Left forelimb (tissue), 1 donor: ENCODE measurements at places on chromosomes 4 and X.

DNA sequence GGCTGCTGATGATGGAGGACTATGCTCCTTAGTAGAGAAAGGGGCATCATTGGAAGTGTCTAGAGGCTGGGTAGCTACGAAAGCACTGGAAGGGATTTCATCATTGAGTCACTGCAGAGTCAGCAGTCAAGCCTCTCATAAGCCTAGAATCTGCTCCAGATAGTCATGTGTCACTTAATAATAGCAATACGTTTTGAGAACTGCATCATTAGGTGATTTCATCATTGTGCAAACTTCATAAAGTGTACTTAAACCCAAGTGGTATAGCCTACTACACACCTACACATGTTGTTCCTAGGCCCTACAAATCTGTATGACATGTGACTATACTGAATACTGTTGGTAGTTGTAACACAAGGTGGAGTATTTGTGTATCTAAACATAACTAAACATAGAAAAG lies 165.6 kb downstream of the PTTG2 start:
- DNase-seq, result no peak

DNA sequence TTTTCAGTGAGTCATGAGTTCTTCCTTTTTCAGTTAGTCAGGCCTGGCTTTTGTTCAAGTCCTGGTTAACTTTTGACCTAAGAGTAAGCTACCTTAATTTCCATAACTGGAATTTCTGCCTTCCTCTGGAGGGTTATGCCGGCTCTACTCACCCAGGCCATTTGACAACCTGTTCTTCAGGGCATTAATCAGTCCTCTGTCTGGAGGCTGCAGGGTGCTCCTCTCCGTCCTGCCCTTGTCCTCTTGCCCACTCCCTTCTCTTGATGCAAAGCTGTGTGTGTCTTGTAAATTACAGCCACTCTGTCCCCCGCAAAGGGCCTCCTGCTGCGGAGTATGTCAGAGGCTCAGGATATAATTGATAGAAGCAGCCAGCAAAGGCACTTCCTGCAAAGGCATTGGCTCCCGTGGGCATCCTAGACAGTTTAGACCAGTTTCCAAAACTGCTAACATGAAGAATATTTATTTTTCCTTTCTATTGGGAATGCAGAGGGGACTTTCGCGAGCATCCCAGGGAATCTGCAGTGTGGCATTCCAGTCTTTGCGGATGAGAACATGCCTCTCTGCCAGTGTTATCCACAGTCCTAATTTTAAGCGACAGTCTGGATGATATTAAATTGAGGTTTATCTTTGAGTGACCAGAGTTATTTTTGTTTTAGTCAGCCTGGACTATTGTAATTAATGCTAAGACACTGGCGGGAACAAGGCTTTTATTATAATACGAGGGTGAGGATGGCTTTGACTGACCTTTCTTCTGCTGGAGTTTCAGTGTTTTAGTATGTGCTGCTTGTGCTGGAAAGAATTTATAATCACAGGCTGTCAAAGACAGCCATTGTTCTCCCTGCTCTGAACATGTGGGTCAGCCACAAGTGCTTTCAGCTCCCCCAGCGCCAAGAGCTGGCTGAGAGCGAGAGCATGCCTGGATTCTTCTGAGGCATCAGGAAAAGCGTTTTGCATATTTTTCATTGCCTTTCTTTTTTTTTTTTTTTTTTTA lies 74.2 kb downstream of the LIMCH1 start:
- no peak for DNase-seq

- DNase-seq, result no peak
Measured at GRCh38 chr4:134585972-134586371, 384.4 kb upstream of the PABPC4L start.

GRCh38 chrX:30615229-30615628 lies 37.7 kb upstream of the TASL start:
- no peak for DNase-seq
